ENCODE measurements at places on chromosomes 11 and 22.

DNA sequence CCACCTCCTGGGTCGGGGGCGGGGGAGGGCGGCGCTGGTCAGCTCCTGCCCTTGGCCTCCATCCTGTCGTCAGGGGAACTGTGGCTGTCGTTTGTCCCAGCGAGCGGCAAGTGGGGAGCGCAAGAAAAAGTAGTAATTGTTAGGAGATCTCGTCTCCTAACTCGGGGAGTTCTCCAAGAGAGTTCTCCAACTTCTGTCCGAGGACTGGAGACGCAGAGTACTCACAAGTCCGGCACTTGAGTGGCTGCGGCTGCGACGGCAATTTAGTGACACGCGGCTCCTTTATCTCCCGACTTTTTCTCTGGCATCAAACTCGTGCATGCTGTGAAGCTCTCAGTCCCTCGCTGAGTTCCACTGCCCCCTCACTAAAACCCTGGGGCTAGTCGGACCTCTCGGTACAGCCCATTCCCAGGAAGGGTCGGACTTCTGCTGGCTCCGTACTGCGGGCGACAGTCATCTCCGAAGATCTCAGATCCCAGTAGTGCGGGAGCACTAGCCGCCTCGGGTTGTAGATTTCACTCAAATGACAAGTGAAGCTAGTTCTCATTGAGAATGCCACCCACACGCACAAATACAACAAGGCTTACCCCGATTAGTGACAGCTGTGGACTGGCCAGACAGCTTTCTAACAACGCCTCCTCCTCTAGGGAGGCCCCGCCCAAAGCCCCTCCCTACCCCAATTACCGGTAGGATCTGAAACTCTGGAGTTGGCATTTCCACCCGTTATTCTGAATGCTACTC is at the start of gene PGR:
Gene PGR (minus strand): TSS at position 611 of the 741 bp plus-strand sequence. CDS start 743 bp downstream, outside the sequence.
- no peak for DNase-seq

GRCh38 chr22:39144101-39144767 is 8.2 kb downstream of the CBX7 start:
- DNase-seq: peak; percentile 38

GRCh38 chr11:2825889-2826678 is 59.5 kb downstream of the CDKN1C start:
- no peak for DNase-seq

DNA sequence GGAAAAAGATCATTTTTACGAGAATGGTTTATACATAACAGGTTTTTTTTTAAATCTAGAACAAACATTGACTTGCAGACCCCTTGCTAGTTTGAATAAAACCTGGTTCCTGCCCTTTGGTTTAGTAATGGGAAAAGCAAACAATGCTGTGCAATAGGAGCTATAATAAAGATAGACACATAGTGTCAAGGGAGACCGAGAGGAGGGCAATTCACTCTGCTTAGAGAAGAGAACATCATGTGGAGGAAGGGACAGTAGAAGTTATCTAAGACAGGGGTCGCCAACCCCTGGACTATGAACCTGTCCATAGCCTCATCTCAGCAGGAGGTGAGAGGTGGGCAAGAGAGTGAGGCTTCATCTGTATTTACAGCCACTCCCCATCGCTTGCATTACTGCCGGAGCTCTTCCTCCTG is 7.0 kb upstream of the RDX start:
- no peak for DNase-seq

DNA sequence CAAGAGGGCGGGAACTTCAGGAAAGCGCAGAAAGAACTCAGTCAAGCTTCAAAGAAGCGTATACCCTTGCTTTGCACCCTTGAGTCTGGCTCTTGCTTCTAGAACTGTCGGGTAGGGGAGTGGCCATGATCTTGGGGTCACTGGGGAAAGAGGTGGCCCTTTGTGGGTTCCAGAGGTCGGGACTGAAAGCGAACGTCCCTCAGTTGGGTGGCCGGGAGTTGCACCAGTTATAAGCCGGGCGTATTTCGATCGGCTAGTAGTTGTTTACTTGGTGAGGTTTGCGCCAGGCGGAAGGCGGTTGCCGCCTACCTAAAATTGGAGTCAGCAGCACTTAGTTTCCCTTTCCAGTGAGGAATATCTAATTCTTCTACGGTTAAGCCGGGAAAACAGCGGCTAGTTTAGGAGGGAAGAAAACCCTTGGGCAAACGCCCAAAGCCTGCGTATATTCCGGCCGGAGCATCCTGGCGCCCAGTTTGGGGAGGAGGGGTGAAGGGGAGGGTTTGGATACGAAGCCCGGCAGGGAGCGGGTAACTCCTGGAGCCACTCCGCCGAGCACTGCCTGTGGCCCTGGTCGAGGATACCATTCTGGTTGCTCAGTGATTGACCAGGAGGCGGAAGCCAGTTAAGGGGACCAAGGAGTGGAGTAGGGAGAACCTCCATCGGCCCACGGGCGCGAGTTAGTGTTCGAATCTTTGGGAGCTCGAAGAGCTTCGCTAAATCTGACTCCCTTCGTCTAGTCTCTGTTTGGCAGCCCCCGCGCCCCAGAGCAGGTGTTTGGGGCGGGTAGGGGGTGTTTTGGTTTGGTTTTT is 807 bp upstream of the WT1 start:
- no peak for DNase-seq

DNA sequence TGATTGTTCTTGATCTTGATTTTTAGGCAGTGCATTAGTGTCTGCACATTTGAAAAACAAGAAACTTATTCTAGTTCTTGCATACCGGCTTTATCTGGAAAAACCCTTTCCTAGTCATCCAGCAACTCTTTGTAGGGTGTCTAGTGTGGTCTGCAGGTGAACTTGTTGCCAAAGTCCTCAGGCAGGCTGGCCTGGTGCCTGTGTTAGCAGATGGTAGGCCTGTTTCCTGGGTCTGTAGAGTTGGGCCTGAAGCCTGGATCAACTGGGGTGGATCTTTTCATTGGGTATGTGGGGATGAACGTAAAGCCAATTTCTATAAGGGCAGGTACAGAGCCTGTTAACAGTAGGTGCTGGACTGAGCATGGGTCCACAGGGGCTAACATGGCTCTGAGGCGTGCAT is 5.6 kb upstream of the GLYATL1 start:
- no peak for DNase-seq

GRCh38 chr11:35211952-35212351 is 73.0 kb downstream of the CD44 start:
- no peak for DNase-seq

- DNase-seq: no peak
Observed at GRCh38 chr22:49569286-49570031, 258.2 kb downstream of the BRD1 start.

- DNase-seq: no peak
Observed at GRCh38 chr22:30183861-30184278, 62.7 kb downstream of the LIF start.

GRCh38 chr11:2516276-2517015 is 71.6 kb downstream of the KCNQ1 start:
- no peak for DNase-seq

DNA sequence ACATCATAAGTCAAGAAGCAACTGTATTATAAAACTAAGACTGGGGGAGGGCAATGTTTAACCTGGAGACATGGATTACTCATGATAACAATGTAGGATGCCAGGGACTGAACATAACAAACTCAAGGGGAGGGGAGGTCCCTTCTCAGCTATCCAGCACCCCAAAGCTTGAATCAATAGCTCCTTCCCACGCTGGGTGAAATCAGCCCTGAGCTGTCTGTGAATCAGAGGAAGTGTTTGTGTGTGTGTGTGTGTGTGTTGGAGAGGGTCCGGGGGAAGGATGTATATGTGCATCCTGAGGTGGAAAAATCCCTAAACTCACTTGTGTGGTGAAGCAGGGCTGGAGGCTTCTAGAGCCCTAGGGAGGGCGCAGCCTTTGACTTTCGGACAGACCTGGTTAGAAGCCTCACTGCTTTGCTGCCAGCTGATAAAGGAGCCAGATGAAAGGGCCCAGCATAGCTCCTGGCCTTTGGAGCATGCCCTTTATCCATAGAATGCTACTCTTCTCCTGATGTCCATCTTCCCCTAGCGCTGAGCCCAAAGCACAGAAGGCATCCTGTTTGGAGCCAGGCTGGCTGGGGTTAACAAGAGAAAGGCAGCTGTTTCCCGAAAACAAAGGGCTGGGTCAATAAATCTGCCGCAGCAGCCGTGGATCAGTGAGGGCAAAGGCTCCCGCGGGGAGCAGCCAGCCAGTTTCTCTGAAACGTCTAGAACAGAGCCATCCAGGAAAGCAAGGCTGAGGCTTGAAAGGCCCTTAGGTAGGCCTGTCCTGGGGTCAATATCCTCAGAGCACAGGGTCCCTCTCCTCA is 35.8 kb downstream of the TNKS1BP1 start:
- DNase-seq: no peak

GRCh38 chr11:76566811-76567210 is 103.7 kb downstream of the LRRC32 start:
- DNase-seq: no peak

- DNase-seq: no peak
Observed at GRCh38 chr11:80024119-80024518, 583.3 kb upstream of the TENM4 start.

GRCh38 chr11:129455101-129455500 is 79.5 kb downstream of the BARX2 start:
- DNase-seq: no peak

GRCh38 chr11:114284021-114284420 is 12.2 kb upstream of the NNMT start:
- no peak for DNase-seq

- no peak for DNase-seq
Observed at GRCh38 chr11:9982796-9983579, 311.0 kb downstream of the SBF2 start.

DNA sequence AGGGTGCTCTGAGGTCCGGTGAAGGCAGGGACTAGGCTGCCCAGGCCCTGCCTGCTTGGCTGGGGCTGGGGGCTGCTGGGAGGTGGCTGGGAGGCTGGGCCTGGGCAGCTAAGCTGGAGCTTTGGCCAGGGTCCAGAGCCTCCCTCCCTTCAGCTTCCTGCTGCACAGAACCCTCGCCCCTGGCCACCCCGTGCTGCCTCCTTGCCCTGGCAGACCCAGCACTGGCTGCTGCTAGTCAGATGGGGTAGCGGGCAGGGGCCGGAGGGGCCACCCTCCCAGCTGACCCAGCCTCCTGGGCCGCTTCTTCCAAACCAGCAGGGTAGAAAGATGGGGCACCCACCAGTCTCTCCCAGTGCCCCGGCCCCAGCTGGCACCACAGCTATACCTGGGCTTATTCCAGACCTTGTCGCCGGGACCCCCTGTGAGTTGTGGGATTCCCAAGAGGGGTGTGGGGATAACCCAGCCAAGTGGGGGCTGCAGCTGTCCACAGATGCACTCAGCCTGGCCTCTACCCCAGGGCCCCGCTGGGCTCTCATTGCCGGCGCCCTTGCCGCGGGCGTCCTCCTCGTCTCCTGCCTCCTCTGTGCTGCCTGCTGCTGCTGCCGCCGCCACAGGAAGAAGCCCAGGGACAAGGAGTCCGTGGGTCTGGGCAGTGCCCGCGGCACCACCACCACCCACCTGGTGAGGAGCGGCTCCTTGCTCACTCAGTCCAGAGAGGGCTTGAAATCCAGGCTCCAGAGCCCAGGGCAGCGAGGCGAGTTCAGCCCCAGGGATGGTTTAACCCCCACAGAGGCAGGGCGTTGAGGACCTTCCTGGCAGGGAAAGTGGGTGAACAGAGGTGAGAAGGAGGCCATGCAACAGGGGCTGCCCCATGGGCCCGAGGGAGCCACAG is at the start of gene SYT8:
Gene SYT8 (plus strand): TSS at position 212 of the 892 bp plus-strand sequence. CDS start 116 bp downstream, at position 328.
- no peak for DNase-seq

- no peak for DNase-seq
Observed at GRCh38 chr11:19279451-19279850, 38.7 kb upstream of the E2F8 start.

DNA sequence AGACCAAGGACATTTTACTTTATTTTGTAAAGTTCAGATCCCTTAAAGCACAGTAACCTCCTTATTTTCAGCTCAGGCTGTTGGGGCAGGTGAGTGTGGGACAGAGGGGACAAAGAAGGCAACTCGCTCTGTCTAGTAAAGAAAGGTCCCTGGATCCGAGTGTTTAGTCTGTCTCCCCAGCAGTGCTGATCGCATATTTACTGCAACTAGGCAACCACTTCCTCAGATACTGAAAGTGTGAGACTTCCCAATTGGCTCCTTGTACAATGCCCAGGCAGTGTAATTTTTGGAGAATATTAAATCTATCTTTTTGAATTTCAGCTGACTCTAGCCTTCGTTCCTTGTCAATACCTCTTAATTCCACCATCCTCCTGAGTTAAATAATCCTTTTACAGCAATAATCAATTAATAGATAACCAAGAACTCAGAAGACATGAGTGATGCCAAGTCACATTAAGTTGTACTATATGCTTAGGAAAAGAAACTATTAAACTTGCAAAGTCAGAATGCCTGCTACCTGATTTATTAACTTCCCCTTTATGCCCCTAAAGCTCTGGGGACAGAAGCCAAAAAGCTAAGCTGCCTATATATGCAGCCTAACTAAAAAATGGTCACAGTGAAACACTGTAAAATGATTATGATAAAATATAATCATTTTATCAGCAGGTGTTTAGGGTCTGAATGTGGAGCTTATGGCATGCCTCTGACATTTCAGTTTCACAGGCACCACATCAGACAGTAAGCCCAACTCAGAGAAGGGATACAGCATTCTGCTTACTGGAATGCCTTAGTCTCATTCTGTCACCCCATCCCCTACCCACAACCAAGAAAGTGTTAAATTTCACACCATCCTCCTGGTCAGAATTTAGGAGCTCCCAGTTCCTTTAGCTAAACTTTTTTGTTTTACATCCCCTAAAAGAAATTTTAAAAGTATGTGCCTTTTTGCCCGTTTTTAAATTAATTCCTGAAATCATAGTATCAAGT is 138.7 kb downstream of the TRIM44 start:
- no peak for DNase-seq

GRCh38 chr22:40433416-40434090 is 63.2 kb downstream of the SGSM3 start:
- no peak for DNase-seq

DNA sequence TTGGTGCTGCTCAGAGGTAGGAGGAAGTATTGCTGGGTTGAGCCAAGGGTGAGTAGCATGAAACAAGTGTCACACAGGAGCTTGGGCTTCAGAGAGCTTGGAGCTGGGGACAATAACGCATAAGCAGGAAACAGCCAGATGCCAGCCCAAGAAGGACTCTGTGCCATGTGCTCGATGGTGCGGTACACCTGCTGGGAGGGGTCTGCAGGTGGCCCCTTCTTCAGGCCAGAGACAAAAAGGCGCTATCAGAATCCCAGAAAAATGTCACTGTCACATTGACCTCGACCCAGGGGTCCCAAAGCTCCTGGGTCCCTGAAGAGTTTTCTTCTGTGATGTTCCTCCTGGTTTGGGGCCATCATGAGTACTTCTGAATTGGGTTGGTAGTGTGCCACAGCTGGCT is 244.4 kb downstream of the TBC1D22A start:
- no peak for DNase-seq
